Thoracic aorta endothelial cell (primary cell): ENCODE measurements at places on chromosomes 5 and 9. TPM values are rescaled to one million over a fixed set of nuclear protein-coding genes. Genes with fewer than 3 reads are reported as not detected.

The ODF2 gene
- total RNA-seq, result 41.6 and 44.8 TPM in 2 replicates

The SLC45A2 gene
- total RNA-seq, result not detected in 2 replicates

The FOXD4L3 gene
- total RNA-seq, result 0.27 TPM in 1 of 2 replicates, not detected in the other

The NKD2 gene
- total RNA-seq, result not detected in 2 replicates

The IFNA21 gene
- not detected in 2 replicates for total RNA-seq
